ENCODE measurements at places on chromosomes 2 and 18.

GRCh38 chr2:239253701-239254436, 147.0 kb downstream of the HDAC4 start:
- no peak for DNase-seq

DNA sequence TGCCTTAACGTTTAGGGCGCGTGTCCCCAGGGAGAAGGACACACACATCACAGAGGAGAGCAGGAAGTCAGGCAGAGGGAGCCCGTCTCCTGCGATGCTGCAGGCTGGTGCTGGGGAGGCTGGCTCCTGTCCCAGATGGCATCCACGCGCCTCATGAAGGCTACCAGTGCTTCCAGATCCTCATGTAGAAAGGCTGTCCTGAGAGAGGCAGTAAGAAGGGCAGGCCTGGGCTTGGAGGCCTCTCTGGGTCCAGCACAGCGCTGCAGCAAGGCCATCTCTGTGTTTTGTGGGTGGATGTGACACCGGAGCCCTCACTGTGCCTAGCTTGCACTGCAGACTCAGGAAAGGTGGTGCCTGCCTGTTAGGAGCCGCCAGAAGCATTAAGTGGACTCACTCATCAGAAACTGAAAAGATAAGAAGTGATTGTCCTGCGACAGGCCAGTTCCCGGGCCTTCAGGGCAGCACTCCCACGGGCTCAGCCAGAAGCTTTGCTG, 62.7 kb downstream of the FAM168B start:
- DNase-seq: no peak

- DNase-seq: no peak
Observed at GRCh38 chr18:42514512-42514911, 559.5 kb downstream of the PIK3C3 start.

DNA sequence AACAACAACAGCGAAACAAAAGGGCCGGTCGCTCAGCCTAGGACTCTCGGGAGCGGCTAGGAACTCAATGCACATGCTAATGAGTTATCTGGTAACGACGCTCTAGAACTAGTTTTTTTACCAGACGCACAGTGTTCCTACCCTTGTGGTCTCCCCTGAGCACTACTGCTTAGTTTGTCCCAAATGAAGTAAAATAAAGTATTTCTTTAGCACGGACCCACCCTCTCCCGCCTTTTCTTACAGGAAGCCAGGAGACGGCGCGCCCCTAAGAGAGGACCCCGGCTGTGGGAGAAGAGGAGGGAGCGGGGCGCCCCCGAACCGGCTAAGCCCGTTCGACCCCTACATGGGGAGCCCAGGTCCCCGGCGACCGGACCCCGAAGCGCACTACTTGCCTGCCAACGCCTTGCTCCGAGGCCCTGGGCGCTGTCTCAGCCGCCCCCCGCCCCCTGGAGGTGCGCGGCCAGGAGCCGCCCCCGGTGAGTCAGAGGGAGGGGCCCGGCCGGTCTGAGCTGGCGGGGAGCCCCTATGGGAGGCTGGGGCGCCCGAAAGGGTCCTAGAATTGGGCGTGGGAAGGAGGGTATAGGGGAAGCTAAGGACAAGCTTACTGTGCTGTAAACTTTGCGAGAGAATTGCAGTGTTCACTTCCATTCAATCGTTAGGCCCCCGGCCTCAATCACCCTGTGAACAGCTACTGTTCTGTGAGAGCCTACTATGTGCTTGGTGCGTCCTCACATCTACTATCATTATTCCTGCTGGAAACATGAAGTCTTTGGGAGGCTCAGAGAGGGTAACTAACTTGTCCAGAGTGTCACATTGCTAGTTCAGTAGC, 3.6 kb upstream of the CAPG start:
- peak; percentile 91 for DNase-seq

DNA sequence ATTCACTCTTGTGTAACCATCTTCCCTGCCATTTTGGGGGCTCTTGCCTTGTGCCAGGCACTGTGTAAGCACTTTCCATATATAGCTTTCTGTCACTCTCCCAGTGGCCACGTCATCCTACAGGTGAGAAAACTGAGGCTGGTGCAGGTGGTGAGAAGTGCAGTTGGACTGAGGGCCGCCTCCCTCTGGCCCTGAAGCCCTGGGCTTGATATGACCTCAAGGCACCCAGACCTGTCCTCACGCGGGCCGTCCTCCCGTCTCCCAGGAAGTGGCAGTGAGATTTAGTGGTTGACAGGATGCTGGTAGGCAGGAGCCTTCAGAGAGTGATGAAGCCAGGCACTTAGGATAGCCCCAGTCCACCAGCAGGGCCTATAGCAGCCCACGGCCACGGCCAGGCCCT, 30.5 kb downstream of the MAL start:
- no peak for DNase-seq

- no peak for DNase-seq
Observed at GRCh38 chr18:32252141-32252860, 62.5 kb downstream of the MEP1B start.

- DNase-seq: no peak
Observed at GRCh38 chr2:1995987-1996386, 251.7 kb upstream of the PXDN start.

GRCh38 chr2:209553913-209554312, 130.1 kb downstream of the MAP2 start:
- no peak for DNase-seq

DNA sequence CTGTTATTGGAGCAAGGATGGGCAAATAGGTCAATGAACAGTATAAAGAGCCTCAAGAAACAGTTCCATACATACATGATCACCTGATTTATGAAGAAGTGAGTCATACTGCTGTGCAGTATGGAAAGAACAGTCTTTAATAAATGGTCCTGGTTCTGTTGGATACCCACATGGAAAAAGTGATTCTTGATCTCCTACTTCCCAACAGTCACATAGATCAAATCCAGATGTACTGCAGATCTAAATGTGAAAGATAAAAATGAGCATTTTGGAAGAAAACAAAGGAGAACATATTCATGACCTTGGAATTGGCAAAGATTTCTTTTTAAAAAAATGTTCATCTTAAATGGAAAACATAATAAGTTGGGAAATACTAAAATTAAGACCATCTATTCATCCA, 75.8 kb downstream of the CCDC148 start:
- DNase-seq: no peak

DNA sequence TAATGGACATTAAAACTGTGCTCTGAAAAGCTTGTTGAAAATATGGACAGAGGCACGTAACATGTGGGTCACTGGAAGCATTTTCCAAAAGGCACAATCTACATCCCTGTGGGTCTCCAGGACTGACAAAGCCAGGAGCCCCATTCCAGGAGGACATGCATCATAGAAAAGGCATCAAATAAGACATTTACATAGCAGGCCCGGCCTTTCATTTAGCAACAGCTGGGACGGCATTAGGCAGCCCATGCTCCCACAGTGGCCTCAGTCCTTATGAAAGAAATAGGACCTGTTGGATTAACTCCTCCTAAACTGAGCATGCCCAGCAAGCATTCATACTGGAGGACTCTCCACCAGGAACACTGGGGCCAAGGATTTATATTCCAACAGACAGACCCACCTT, 72.2 kb downstream of the TWIST2 start:
- DNase-seq: no peak

- peak; percentile 64 for DNase-seq
Observed at GRCh38 chr18:45837283-45838070, 12.0 kb downstream of the SIGLEC15 start.

DNA sequence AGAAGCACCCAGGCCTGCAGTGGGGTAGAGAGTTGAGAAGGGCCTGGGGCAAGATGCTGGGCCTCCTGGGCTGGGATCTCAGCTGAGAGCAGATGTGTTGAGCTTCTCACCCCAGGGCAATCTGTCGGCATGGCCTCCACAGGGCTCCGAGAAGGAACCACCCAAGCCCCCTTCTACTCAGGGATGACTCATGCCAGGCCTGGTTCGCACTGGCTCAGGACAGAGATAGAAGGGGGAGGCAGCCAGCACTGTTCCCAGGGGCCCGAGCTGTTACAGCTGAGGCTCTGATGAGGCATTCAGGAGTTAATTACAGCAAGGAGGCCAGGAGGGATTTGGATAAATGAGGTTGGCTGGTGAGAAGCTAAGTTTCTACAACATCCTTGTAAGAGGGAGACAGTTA, 62.5 kb downstream of the CENPO start:
- peak; percentile 71 for DNase-seq

- DNase-seq: peak; percentile 17
Observed at GRCh38 chr18:73683409-73684238, 464.0 kb downstream of the FBXO15 start.

DNA sequence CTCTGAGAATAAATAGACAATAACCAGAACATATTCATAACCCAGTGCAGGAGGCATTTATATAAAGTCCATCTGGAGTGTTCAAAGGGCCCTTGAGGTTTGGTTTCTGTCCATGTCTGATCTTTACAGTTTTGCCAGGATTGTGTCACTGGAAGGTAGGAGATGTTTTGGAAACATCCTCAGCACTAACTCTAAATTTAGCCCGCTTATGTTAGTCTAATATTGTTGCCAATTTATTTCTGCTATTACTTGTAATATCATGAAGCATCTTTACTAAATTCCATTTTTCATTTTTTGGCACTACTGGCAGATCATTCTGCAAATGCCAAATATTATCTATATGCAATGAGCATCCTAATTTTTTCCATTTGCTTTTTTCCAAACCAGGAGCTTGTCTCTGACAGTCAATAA, 22.4 kb upstream of the REV1 start:
- DNase-seq: no peak

GRCh38 chr18:25813110-25813509, 277.3 kb downstream of the SS18 start:
- DNase-seq: no peak

GRCh38 chr2:57882895-57883515, 163.6 kb upstream of the VRK2 start:
- no peak for DNase-seq

- DNase-seq: no peak
Observed at GRCh38 chr2:1360557-1361250, 52.6 kb upstream of the TPO start.

DNA sequence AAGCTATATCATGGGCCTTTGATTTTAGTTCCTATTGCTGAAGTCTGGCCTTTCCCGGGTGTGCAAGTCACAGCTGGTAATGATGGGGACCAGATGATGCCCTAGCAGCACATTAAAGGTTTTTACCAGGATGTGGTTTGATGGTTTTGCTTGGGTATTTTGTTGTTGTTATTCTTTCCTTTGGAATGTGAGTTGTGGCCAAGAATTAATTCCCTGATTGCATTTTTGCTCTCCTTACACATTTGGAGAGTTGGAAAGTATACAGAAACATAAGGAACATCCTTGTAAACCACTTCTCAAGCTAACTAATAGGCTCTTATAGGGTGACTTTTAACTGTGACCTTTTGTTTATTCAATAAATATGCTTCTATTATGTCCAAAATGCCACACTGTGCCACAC, 154.1 kb upstream of the MMADHC start:
- DNase-seq: peak; percentile 79

GRCh38 chr2:127811397-127812321, 688 bp upstream of the WDR33 start:
- DNase-seq: no peak

- no peak for DNase-seq
Observed at GRCh38 chr2:100513650-100514049, 43.4 kb downstream of the NMS start.

DNA sequence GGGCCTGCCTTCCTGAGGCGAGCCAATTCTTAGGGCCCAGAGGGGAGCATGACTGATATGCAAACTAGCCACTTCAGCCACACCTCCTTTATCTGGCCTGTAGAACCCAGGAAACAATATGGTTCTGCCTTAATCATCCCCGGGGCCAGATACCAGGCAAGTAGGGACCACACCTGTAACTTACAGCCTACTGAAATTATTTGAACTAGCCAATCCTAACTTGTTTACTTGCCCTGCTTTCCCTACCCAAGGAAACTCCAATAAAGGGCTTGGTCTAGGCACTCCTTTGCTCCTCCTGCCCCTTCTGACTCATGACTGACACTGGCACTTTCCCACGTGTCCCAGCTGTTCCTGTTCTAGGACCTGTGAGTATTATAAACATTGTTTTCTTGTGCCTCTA, 57.6 kb downstream of the MYOM1 start:
- DNase-seq: no peak

DNA sequence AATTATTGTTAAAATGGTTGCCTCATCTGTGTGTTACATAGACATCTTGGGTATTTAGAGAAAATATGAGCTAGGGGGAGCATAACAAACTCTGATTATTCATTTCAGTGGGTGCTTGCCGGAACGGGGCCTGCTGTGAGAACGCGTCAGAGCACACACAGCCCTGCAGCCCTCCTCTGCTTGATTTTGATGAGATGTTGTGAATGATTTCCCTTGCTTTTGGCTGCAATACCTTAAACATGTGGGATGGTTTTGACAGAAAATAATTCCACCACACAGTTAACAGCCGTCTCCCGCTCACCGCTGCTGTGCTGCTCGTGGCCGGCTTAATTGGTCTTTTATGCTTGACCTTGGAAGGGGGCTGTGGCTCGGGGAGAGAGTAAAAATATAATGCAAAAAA, 49.9 kb upstream of the TXNDC2 start:
- no peak for DNase-seq

DNA sequence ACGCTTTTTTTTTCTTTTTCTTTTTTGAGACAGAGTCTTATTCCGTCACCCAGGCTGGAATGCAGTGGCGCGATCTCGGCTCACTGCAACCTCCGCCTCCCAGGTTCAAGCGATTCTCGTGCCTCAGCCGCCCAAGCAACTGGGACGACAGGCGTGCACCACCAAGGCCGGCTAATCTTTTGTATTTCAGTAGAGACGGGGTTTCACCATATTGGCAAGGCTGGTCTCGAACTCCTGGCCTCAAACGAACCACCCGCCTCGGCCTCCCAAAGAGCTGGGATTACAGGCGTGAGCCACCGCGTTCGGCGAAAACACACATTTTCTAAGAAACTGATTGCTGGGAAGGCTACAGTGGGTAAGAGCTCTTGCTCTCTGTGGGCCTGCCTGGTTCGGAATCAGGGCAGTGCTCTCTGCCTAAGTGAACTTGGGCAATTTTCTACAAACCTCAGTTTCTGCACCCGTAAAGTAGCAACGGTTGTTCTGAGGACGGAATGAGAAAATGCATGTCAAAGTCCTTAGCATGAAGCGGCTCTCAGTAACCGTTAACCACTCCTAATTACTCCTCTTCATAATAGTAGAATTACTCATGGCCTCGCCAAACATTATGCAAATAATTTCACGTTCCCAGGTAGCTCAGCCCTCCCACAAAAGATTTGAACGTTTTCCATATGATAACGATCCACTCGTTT, 1.0 kb upstream of the PMAIP1 start:
- no peak for DNase-seq

GRCh38 chr2:18378020-18378653, 182.3 kb downstream of the RDH14 start:
- peak; percentile 72 for DNase-seq

GRCh38 chr18:49933530-49934128, 120.3 kb upstream of the ACAA2 start:
- DNase-seq: peak; percentile 21

GRCh38 chr18:66990909-66991308, 387.0 kb upstream of the CDH19 start:
- no peak for DNase-seq

All from GM03348 (cell line).